ENCODE measurements at places on chromosomes 13 and 19. TPM values are rescaled to one million over a fixed set of nuclear protein-coding genes. Genes with fewer than 3 reads are reported as not detected.

CD79A gene
- total RNA-seq = 0.31 TPM

PDX1 gene
- total RNA-seq = 10.9 TPM

AMER2 gene
- not detected for total RNA-seq

ZNF724 gene
- total RNA-seq = 2.2 TPM

IL4I1 gene
- total RNA-seq = 0.23 TPM

RNF113B gene
- not detected for total RNA-seq

ZNF230 gene
- total RNA-seq = 0.79 TPM

ELSPBP1 gene
- total RNA-seq = not detected

PGLYRP2 gene
- not detected for total RNA-seq

CALR3 gene
- total RNA-seq = not detected

ZNF571 gene
- total RNA-seq = 4.3 TPM

GRCh38 chr13:88674841-88675240, 1003.7 kb downstream of the SLITRK5 start:
- no peak for DNase-seq

DNA sequence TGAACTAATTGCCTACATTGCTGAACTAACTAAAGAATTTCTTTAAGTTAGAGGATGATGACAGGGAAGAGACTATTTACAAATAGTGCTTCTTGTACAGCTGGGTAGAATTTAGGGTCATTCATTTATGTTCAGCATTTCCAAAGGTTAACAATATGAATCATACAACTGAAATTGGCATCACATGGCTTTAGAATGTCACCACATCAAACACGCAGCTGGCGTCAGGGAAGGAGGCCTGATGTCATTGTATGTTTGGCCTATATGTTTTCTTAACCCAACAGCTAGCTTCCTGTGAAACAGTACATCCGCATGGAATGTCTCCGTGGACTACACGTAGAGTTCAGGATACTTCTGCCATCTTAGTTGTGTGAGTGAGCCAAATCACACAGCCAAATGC, 99.0 kb upstream of the TNFSF11 start:
- no peak for DNase-seq

DNA sequence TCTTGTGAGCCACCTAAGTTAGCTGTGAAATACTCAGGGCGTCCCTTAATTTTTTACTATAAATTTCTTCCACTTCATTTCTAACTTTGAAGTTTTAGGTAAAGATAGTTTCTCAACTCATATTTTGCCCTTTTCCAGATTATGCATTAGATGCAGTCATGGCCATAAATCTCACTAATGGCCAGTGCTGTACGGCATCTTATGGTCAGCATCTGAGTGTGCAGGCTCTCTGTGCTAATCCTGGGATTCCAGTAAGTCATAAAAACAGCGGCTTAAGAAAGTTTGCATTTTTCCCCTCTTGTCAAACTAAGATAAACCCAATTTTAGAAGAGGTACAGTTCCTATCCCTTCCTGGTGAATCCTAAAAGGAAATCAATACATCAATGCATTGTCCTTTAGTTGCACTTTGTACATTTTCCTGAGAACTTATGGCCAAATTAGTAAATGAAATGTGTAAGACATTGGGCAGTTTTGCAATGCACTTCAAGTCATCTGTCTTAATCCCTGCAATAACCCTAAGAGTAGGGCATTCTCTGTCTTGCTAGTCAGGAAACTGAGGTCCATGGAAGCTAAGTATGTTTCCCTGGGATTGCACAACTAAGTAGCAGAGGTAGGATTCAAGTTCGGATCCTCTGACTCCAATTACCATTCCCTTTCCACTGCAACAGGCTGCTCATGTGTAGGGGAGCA, 146.2 kb downstream of the DCT start:
- no peak for DNase-seq

DNA sequence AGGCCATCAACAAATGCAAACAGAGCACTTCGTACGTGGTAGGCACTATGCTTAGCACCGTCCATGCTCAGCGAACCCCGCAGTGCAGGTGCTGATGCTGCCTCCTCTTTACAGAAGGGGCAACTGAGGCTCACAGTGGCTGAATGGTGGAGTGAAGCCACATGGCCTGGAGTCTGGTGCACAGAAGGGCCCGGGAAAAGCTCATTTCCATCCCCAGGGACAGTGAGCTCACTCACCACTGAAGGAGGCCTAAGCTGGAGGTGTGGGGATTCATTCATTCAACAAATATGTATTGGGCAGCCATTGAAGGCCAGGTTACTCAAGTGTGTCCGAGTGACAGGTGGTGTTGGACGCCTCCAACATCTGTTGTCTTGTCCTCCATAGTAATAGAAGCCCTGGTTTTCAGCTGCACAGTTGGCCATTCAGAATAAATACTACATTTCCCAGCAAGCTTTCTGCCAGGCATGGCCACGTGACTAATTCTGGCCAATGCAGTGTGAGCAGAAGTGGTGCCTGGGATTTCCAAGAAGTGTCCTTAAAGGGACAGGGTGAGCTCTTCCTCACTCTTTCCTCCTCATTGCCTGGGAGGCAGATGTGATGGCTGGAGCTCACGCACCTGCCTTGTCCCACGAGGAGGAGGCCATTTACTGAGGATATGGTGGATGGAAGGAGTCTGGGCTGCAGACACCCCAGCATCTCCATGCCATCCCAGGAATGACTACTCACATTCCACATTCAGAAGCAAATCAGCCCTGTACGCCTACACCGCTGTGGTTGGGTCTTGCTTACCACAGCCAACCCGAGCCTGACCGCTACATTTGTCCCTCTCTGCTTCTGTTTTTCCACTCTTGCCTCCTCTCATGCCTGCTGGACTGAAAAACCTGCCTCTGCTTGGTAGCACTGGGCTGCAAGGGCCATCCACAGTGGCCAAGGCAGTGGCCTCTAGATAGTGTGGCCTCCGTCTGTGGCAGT, 2.3 kb upstream of the ZNRF4 start:
- no peak for DNase-seq

GRCh38 chr13:43546816-43547215, 240.0 kb downstream of the ENOX1 start:
- DNase-seq = no peak

GRCh38 chr13:79434556-79434955, 28.5 kb upstream of the RBM26 start:
- DNase-seq = no peak

GRCh38 chr13:33153421-33154404, 131.8 kb downstream of the STARD13 start:
- no peak for DNase-seq

- peak; percentile 95 for DNase-seq
Observed at GRCh38 chr19:639253-640160, at the start of gene FGF22. FGF22 (plus strand) TSS chr19:639879; CDS start chr19:639926, 47 bp downstream.

DNA sequence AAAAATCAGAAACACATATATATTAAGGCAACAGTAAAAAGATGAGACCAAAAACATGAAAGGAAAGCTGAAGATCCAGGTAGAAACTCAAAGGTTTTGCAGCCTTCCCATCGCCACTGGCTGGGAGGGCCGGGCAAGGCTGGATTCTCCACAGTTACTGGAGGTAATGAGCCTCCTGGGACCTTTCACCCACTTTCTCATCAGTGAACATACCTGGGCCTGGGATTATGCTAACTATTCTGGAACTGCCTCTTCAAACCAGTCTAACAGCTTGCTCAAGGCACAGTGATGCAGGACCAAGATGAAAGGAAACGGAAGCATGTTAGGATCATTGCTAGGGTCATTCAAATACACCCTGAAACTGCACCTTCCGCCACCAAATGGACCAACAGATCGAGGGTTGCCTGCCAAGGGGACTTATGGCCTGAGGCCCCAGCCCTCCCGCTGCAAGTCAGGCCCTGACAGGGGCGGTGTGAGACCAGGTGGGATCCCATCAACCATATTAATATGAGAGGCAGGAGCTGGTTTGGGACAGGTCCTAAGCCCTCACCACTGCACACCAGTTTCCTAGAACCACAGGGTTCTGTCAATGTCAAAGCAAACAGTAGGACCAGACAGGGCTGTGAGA, 28.4 kb upstream of the ATP12A start:
- no peak for DNase-seq

GRCh38 chr13:32838945-32839344, 177.3 kb upstream of the KL start:
- no peak for DNase-seq

- no peak for DNase-seq
Observed at GRCh38 chr13:53953183-53953582, 924.6 kb downstream of the OLFM4 start.

GRCh38 chr13:111270765-111271698, 49.4 kb upstream of the TEX29 start:
- no peak for DNase-seq

DNA sequence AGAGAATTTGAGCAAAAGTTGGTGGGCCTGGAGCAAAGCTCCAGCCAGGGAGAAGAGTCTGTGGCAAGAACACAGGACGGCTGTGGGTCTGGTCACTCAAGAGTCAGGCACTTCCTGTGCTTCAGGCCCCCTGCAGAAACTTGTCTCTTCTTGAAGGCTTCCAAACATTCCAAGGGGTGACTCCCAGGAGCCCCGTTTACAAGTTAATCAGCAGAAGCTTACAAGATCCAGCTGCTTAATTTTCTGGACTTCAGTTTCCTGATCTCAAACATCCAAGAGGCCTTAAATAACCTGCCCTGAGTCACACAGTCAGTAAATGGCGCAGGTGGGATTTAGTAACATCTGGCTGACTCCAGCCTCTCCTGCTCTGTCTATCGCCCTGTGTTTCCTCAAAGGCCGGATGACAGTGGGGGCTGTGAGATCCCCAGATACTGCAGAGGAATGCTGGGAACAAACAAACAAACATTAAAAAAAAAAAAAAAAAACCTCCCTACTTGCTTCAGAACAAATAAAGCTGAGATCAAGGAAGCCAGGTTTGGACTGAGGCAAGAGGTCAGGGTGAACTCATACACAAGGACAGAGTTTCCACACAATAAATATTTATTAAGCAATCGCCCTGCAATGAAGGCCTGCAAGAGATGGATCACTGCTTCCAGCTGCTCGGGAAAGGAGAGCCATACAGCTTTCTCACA, 175.4 kb upstream of the RFC3 start:
- DNase-seq = no peak

DNA sequence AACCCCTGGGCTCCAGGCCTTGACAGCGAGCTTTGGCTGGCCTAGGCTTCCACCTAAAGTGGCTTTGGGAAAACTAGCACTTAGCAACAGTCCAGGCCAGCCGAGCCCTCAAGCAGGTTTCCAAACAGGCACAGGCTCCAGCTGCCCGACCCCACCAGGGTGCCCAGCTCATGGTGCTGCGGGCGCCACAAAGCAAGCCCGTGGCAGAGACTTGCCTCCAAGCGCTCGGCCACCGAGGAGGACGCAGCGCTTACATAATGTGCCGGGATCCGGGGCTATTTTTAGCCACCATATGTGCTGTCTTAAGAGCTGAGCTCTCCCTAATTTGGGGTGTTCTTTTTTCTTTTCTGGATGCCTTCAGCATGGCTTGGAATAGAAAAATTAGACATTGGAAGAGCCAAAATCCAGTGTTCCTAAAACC, 56.1 kb upstream of the F7 start:
- DNase-seq = no peak

DNA sequence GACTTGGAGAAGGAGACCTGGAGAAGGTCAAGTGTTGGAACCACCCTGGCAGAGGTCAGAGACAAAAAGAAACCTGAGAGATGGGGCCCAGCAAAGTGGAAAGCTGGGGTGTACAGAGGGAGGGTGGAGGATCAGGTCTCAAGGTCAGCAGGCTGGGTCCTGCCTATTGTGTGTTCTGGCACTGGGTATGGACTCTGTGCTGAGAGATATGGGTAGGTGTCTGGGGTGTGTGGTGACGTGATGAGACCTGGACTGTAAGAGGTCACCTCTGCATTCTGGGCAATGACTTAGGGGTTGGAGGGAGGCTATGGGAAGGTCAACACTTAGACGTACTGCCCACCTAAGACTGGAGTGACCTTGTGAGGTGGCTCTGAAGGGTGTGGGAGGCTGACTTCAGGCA, 88.1 kb downstream of the SCGB2B2 start:
- DNase-seq = no peak

DNA sequence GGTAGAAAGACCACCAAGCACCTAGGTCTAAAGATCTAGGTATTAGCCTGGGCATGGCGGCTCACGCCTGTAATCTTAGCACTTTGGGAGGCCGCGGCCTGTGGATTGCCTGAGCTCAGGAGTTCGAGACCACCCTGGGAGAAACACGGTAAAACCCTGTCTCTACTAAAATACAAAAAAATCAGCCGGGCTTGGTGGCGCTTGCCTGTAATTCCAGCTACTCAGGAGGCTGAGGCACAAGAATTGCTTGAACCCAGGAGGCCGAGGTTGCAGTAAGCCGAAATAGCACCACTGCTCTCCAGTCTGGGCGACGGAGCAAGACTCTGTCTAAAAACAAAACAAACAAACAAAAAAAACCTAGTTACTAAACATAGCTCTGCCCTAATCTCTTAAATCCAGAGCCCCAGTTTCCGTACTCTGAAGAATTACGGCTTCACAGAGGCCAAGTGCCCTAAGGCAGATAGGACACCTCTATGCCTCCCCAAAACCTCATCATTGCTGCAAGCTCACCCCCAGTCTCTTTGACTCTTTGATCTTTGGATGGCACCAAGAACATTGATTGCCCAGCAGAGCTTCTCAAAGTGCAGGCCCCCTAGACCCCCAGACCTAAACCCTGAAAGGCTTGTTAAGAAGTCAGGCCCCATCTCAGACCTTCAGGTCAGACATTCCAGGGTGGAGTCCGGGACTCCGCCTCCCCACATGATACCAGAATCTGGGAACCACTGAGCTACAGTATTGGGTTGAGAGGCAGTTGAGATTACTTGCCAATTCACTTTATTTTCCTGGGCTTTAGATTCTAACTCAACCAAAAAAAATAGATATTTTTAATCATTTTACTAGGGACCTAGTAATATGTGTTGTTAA, 2.8 kb downstream of the COL4A2 start:
- DNase-seq = no peak

- DNase-seq = no peak
Observed at GRCh38 chr19:36079389-36079945, 24.8 kb downstream of the WDR62 start.

DNA sequence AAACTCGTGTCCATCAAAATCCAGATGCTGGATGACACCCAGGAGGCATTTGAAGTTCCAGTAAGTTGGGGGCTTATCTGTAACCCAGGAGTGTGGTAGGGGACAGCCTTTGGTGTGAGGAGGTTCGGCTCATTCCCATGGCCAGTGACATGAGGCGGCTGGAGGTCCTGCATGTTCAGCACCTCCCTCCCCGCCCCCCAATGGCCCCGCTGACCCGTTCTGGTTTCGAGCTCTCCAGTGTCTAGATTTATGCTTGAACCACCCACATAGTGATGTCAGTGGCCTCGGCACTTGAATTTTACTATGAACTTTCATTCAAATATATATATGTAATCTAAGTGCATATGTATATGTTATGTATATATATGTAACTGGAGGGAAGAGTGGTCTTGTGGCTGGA, 36.3 kb upstream of the RNF113B start:
- no peak for DNase-seq

DNA sequence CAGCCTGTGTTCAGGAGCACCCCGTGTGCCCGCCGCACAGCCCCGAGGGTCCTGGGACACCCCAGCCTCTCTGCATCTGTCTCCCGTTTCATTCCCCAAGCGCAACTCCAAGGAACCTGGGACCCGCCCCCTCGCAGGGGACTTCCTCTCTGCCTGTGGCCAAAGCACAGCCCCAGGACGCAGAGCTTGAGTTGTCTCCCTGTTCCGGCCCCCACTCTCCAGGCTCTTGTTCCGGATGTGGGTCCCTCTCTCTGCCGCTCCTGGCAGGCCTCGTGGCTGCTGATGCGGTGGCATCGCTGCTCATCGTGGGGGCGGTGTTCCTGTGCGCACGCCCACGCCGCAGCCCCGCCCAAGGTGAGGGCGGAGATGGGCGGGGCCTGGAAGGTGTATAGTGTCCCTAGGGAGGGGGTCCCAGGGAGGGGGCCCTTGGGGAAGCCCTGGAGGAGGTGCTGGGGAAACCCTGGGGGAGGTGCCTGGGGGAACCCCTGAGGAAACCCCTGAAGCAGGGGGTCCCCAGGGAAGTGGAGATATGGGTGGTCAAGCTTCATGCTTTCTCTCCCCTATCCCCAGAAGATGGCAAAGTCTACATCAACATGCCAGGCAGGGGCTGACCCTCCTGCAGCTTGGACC, 1.3 kb downstream of the HCST start:
- DNase-seq = peak; percentile 79

All from pancreas (tissue), 10 donors.